Coronary artery (tissue), 2 donors: ENCODE measurements at places on chromosomes 13 and 19.
A peak's percentile ranks its signal among the peaks of the same experiment; 100 is the strongest.

GRCh38 chr13:33264620-33264978 is 21.0 kb downstream of the STARD13 start:
- no peak for DNase-seq

GRCh38 chr19:1295169-1296012 is 9.7 kb downstream of the EFNA2 start:
- no peak for DNase-seq

GRCh38 chr19:3572855-3573161 is at the start of gene HMG20B:
Gene HMG20B, plus strand, starts transcription at chr19:3572944. Its CDS starts 366 bp downstream, at chr19:3573310.
- no peak for DNase-seq

DNA sequence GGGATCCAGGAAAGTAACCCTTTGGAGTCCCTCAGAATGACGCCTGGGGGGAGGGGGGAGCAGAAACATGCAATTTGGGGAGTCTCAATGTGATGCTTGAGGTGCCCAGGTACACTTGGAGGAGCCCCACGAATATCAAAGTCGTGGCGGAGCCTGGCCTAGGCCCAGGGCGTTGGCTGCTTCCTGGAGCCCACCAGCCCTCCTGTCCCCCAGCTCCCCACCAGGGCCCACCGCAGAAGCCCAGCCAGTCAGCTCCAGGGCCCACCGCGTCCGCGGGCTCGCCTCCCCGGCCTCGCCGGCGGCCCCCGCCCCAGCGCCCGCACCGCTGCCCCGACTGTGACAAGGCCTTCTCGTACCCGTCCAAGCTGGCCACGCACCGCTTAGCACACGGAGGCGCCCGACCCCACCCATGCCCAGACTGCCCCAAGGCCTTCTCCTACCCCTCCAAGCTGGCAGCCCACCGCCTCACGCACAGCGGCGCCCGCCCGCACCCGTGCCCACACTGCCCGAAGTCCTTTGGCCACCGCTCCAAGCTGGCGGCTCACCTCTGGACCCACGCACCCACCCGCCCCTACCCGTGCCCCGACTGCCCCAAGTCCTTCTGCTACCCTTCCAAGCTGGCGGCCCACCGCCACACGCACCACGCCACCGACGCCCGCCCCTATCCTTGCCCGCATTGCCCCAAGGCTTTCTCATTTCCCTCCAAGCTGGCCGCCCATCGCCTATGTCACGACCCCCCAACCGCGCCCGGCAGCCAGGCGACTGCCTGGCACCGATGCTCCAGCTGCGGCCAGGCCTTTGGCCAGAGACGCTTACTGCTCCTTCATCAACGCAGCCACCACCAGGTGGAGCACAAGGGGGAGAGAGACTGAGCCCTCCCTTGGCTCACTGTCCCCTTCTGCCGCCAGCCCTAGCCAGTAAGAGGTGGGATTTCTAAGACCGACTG is 2.1 kb downstream of the ZNF575 start:
- peak; percentile 83 for DNase-seq

- no peak for DNase-seq
Observed at GRCh38 chr13:39765801-39766463, 110.5 kb downstream of the COG6 start.

- no peak for DNase-seq
Observed at GRCh38 chr13:32039528-32039927, 8.0 kb downstream of the FRY start.

- peak; percentile 77 for DNase-seq
Observed at GRCh38 chr13:42041011-42041683, 7.3 kb upstream of the DGKH start.

DNA sequence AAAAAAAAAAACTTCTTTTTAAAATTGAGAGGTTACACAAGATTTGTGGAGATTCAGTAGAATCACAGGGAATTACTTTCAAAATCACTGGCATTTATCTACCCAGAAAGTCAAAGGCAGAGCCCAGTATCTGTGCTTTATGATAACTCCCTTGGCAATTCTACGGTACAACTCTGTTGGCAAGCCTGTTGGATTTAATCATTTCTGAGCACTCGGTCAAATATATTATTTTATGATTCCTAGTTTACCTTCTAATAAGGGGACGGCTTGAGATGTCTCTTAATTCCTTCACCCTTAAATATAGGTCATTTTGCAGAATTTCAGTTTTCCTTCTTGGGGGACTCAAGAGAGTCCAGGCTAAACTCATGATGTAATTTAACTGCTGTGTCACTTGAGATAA is 987.6 kb downstream of the EFNB2 start:
- no peak for DNase-seq

DNA sequence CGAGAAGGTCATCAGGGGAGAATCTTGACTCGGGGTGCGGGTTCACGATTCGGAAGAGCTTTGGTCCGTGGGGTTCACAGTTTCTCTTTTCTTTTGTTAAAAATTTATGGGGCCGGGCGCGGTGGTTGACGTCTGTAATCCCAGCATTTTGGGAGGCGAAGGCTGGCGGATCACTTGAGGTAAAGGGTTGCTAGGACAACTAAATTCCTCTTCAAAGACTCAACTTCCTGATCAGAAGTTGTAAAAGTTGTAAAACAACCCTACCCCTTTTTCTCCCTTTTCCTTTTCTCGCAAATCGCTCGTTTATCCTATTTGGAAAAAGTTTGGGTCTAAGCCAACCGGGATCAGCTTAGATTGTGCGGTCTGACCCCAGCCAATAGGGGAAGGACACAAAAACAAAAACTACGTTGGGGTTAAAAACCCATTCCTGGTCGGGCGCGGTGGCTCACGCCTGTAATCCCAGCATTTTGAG is 673 bp downstream of the ZNF486 start:
- DNase-seq, result no peak

DNA sequence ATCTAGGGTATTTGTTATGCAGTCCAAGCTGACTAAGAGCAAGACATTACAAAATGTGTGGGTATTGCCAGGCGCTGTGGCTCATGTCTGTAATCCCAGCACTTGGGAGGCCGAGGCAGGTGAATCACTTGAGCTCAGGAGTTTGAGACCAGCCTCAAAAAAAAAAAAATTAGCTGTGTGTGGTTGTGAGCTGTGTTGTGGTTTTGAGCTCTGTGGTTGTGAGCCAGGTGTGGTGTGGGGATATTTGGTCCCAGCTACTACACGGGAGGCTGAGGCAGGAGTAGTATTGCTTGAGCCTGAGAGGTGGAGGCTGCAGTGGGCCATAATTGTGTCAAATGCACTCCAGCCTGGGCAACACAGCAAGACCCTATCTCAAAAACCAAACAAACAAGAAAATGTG is 5.6 kb upstream of the KEAP1 start:
- no peak for DNase-seq

- no peak for DNase-seq
Observed at GRCh38 chr13:24699541-24699940, 19.3 kb downstream of the ATP12A start.

- DNase-seq, result no peak
Observed at GRCh38 chr19:49546825-49547565, 19.2 kb downstream of the RCN3 start.

DNA sequence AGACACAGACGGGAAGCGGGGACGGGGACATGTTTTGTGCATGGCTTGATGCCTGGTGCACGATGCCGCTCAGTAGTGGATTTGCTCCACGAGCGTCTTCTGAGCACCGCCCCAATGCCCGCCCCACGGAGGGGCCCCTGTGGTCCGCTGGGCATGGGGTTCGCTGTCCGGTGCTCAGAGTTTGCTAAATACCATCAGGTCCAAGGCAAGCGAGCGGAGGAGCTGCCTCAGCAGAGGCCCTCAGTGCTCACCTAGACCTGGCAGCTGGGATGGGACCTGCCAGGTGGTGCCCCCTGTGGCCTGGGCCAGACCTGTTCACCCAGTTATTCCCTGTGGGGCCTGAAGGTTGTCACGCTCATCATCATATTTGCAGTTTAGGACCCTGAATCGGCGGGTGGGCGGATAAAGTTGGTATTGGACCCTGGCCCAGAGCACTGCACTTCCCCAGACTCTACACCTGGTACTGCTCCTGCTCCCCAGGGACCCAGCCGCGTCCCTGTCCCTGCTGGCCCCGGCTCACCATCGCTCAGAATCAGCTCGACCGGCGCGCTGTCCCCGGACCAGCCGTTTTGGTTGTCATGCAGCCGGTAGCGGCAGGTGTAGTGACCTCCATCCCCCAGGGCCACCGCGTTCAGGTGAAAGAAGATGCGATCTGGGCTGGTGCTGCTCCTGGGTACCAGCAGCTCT is 2.3 kb downstream of the A1BG start:
- no peak for DNase-seq

GRCh38 chr13:39575641-39576238 is 27.3 kb downstream of the LHFPL6 start:
- no peak for DNase-seq

- DNase-seq, result no peak
Observed at GRCh38 chr13:87661471-87661870, 9.7 kb upstream of the SLITRK5 start.
